Esophagus muscularis mucosa (tissue), 4 donors: ENCODE measurements at places on chromosomes 1 and 21. TPM values are rescaled to one million over a fixed set of nuclear protein-coding genes. Genes with fewer than 3 reads are reported as not detected.

Gene SERTAD4
- total RNA-seq: 2.1 TPM

Gene UCHL5
- total RNA-seq: 28.7 TPM

Gene SLAMF9
- total RNA-seq: not detected

Gene HLX
- 8.7 TPM for total RNA-seq

Gene TMEM51
- 10.4 TPM for total RNA-seq

Gene TACSTD2
- 3.4 TPM for total RNA-seq

Gene MED8
- total RNA-seq: 34.1 TPM

GRCh38 chr1:6370006-6370405, 23.6 kb downstream of the ACOT7 start:
- DNase-seq: no peak

GRCh38 chr1:236063551-236063918, 1.4 kb downstream of the NID1 start:
- no peak for DNase-seq

GRCh38 chr1:14304381-14304865, 294.1 kb upstream of the KAZN start:
- DNase-seq: peak; percentile 74

GRCh38 chr1:207858281-207858680, 52.6 kb downstream of the CD34 start:
- no peak for DNase-seq

DNA sequence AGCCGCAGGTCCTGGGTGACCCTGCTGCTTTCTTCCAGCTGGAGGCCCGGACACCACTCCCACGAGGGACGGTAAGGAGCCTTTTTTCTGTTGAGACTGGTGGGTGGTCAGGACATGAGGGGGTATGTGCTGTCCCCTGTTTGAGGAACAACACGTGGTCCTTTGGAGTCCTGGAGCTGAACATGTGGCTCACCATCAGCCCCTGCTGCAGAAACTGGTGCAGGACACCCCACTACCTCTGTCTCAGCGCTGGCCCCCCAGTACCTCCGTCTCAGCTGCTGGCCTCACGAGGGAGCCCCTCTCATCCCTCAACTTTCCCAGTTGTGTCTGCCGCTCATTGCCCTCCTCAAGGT, 34.7 kb downstream of the SLC19A1 start:
- no peak for DNase-seq

DNA sequence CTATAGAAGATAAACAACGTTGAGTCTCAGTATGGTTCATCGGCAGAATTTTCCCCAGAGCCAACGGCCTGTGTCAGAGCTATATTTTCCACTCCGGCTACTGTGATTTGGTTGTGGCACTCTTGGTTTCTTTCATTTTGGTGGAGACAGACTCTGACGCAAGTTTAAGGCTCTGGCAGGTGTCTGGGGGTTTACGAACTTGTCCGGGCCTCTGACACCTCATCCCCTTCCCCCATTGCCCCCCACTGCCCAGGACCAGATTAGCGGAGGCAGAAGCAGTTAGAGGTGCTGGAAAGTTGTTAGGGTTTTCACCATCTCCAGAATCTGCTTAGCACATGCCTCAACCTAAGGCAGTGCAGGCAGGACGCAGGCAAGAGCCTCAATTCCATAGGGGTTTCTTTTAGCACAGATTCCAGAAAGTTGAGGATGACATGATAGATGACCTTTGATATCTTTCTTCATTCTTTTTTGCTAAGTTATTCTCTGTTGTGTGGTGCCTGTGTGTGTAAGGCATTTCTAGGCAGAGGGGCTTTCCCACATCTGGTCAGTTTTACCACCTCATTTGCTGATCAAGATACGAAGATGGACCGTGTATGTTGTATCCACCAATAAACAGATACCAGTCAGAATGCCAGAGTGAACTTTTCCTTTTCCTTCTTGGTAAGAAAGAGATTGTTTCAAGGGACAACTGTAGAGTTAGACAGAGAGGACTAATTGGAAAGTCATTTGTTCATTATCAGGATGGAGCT, 18.4 kb upstream of the IL10 start:
- no peak for DNase-seq

DNA sequence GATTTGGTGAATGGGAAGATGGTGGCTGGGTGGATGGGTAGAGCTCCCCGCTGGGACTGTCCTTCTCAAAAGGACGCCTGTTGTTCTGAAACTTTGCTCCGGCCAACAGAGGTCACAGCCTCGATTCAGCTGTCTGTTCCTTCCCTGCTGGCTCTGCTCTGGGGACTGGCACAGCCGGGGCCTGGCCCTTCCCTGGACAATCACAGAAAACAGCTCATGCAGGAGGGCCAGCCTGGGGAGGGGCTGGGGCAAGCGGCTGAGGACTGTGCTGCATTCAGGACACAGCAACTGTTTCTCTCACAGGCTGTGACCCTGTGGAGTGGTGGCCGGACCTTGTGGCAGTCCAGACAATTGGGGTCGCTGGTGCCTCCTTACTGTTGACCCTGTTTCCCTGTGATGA, 110.7 kb upstream of the TMEM51 start:
- DNase-seq: no peak

- no peak for DNase-seq
Measured at GRCh38 chr1:70714149-70714548, 303.1 kb downstream of the CTH start.

- DNase-seq: no peak
Measured at GRCh38 chr21:24076179-24076578, 1531.1 kb downstream of the MRPL39 start.

DNA sequence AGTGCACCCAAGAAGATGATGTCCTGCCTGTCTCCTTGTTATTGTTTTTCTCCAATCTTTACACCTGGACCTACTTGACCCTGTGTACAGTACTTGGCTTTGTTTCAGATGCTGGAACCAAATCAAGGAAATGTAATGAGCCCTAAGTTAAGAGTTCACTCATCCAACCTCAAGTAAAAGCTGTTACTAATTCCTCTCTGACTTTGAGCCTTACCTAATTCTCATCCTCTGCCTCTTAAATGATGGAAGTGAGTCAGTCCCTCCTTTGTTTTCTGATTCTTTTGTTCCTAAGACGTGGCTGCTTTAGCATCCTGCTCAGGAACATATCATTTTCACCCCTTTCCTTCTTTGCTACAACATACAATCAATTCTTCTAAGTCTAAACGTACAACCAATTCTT, 15.3 kb upstream of the PLA2G4A start:
- DNase-seq: no peak

DNA sequence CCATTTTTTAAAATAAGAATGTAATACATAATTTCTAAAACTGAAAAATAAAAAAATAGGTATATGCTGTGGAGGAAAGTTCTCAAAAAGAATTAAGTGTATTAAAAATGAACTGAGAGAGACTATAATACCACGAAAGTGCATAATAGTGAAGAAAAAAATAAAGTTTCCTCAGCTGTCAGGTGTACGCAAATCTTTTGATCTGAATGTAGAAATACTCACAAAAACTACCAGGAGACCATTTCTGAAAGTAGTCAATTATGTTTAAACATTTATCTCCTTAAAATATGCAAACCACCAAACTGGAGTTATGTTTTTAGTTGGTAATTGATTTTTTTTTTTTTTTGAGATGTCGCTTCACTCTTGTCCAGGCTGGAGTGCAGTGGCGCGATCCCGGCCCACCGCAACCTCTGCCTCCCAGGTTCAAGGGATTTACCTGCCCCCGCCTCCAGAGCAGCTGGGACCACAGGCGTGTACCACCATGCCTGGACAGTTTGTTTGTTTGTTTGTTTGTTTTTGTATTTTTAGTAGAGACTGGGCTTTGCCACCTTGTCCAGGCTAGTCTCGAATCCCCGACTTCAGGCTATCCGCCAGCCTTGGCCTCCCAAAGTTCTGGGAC, 1169.2 kb upstream of the B3GALT2 start:
- DNase-seq: no peak

DNA sequence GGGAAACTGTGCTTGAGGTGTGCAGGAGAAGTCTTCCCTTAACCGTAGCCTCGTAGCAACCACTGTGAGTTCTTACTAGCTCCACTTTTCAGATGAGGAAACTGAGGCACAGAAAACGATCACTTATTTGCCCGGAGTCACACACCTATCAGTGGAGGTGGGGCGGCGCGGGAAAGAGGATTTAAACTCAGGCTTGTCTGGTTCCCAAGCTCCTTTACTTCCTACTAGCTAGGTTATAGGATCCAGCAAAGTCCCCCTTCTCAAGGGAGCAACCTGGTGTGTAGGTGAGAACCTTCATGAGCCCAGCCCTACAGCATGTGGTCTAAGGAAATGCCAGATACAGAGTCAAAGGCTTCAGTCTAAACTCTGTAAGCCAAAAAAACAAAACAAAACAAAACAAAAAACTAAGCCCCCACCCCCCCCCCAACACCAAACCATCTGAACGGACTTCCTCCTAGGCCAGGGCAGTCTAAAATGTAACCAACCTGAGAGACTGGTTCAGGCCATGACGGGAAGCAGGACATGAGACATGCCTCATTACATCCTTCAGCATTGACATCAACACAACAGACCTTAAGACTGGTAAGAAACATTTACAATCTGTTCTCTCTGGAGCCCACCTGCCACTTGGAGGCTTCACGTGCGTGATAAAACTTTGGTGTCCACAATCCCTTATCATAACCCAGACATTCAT, 709 bp upstream of the FBXO42 start:
- DNase-seq: no peak

DNA sequence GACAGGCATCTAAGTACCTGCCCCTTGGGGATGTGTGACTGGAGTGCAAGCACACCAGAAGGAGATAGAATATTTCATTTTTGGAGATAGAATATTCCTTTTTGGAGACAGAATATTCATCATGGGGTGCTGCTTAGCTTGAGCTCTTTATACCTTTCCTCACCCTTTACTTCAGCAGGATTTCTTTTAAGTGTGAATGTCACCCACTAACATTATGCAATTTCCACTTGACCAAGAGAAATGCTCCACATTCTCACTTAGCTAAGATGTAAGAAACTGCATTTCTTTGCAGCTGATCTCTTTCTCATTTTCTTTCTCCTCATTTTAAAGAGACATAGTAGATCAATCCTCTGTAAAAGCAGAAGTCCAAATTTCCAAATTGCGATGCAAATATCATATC, 436.7 kb downstream of the NCAM2 start:
- DNase-seq: no peak

DNA sequence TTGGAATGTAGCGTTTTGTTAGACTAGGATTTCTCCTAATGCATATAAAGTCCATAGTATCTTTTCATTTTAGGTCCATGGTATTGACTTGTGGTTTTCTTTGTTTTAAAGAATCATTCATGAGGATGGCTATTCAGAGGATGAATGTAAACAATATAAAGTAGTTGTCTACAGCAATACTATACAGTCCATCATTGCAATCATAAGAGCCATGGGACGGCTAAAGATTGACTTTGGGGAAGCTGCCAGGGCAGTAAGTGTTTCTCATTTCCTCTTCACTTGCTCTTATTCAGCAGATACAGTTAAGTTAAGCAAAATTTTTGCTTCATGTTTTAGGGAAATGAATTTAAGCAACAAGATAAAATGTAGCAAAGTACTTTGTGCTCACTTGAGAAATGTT, 25.4 kb downstream of the GNAI3 start:
- DNase-seq: no peak

GRCh38 chr1:8914466-8914865, 31.2 kb upstream of the CA6 start:
- no peak for DNase-seq

DNA sequence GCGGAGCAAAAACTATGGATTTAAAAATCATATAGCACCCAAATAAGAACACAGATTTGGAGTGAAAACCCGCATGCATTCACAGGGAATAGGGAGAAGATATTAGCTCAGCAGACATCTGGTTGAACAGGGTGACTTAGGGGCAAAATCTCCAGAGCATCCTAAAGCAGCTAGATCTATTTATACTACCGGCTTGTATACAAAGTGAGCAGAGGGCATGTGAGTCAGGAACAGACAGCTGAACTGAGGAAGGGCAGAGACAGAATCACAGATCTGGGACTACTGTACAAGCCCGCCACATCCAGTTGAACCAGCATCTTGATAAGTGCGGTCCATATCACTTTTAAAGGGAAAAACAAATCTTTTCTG, 35.2 kb upstream of the EXOSC10 start:
- DNase-seq: no peak

GRCh38 chr21:36706951-36707762, 8.2 kb downstream of the SIM2 start:
- no peak for DNase-seq

- no peak for DNase-seq
Measured at GRCh38 chr1:27727126-27727525, 1.4 kb downstream of the FAM76A start.

GRCh38 chr1:225207791-225208190, 220.0 kb downstream of the LBR start:
- DNase-seq: no peak

DNA sequence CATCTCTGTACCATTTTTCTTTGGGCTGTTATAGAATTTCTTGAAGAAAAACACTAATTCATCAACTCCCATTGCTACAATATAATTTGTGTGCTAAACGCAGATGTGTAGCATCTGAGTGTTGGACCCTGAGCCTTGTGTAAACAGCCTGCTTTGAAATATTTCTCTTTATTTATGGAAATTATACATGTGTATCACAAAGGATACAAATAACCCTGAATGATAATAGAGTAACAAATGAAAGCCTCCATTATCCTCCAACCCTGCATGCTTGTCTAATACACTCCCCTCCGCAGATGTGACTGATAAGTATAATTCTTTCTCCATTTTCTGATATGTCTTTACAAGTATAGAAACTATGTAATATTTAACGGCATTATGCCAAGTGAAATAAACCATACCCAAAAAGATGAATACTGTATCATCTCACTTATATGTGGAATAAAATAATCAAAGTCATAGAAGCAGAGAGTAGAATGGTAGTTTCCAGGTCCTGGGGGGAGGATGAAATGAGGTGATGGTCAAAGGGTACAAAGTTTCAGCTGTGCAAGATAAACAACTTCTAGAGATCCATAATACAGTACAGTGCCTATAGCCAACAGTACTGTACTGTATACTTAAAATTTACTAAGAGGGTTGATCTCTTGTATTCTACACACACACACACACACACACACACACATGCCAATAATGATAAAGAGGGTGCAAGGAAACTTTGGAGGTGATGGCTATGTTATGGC, 2.8 kb upstream of the ADAM30 start:
- no peak for DNase-seq

DNA sequence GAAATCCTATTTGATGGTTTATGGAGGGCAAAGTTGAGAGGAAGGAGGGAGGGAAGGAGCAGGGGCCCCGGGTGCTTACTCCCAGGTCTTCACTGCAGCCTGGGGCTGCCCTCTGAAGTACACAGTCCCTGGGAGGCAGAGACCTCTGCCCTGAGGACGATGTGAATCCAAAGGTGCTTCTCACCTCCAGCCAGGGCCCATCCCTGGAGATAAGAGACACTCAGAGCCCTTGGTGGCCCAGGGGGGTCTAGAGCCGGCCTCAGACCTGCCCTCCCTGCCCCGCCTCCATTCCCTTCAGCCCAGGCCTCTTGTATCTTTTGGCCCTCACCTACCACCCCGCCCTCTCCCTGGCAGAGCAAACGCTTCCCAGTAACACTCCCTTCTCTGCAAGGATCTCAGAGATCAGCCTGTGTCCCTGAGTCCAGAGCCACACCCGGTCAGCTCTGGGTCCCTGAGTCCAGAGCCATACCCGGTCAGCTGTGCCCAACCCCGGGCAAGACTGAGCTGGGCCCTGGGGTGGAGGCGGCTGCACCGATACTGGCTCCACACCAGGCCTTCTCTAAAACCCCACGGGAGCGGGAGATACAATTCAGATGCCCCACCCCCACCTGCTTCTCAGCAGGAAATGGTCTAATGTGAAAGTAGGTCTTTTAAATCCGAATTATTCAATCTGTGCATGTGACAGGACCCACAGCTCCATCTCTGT, 3.6 kb upstream of the GNB1 start:
- DNase-seq: no peak

GRCh38 chr1:17224434-17224833, 19.5 kb downstream of the PADI1 start:
- DNase-seq: no peak

GRCh38 chr1:245276445-245276844, 121.7 kb downstream of the KIF26B start:
- DNase-seq: peak; percentile 72
